NCI-H446 (cell line): ENCODE measurements at places on chromosomes 7 and 10.

- no peak for DNase-seq
These were observed 5.4 kb upstream of the PDE1C start for GRCh38 chr7:32075612-32076011.

DNA sequence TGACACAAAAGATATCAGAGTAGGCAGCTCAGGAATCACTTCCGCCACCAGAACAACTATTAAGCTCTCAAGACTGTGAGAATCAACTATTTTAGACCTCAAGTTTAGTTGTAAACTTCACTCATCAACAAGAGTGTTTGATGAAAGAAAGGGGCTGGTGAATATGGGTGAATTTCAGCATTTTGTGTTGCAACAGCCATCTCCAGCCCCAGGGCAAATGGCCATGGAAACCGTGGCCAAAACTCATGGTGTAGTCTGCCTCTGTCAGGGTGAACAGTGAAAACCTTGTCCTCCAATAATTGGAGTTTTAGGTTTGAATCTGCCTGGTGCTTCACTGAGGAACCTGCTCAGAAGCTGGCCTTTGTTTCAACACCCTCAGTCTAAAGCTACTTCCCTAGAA lies 60.0 kb downstream of the POLR1F start:
- DNase-seq, result no peak

DNA sequence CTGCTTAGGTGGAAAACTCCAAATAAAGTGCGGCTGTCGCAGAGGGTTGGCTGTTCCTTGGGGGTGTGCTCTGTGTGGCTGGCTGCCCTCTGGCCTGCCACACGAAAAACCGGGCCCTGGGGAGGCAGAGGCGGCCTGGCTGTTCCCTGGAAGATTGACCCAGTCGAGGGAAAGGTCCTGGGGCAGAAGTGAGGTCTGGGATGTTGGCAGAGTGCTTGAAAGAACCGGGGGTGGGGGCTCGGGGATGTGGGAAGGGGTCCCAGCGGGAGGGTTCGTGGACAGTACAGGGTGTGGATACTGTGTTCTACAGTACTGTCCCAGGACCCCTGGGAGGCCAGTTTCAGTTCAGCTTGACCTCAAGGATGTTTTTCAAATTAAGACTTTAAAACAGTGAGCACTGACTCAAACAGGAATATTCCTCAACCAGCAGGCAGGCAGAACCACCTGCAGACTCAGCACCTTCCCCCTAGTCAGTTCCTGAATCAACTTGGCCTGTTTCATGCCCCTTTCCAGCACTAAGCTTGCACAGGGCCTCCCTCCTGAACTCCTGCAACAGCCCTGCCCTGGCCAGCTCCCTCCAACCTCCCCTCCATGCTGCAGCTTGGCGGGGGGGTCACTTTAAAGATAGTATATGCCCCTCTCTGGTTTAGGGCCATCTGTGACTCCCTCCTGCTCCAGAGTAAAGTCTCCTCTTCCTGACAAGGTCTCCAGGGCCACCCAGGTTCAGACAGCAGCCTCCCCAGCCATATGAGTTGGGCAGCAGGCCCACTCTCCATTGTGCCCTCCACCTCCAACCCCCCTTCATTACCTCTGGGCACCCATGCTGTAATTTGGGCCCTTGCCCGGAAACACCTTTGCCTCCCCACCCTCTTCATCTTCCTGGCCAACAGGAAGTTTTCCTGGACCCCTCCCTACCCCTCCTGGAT lies 3.2 kb upstream of the ATP6V1F start:
- DNase-seq, result no peak

DNA sequence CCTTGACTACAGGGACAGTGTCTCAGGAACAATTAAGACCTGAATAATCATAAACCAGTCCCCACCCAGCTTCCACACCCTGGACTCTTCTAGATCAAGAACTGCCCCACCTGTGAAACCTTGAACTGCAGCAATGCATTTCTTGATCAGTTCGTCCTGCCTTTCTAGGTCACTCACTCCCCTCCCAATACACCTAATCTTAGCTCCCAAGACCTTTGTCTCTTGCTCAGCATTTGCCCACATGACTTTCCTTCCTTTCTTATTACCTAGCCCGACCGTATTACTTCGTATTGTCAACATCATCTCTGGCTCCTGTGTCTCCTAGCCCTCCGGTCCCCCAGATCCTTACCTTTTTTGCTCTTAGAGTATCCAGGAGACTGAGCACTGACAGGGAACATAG lies 5.5 kb upstream of the NAMPT start:
- DNase-seq, result no peak

DNA sequence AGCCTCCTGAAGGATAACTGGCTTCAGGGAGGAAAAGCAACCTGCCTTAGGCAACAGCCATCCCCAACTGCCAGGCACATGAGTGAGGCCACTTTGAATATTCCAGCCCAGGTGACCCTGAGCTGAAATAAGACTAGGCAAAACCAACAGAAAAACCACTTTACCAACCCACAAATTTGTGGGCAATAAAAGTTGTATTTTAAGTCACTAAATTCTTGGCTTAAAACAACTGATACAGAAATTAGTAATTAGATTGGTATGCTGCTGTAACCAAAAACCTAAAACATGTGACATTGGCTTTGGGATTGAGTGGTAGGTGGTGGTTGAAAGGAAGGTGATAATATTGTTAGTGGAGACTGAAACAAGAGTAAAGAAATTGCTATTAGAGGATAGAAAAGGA lies 39.9 kb downstream of the ABCB4 start:
- no peak for DNase-seq

DNA sequence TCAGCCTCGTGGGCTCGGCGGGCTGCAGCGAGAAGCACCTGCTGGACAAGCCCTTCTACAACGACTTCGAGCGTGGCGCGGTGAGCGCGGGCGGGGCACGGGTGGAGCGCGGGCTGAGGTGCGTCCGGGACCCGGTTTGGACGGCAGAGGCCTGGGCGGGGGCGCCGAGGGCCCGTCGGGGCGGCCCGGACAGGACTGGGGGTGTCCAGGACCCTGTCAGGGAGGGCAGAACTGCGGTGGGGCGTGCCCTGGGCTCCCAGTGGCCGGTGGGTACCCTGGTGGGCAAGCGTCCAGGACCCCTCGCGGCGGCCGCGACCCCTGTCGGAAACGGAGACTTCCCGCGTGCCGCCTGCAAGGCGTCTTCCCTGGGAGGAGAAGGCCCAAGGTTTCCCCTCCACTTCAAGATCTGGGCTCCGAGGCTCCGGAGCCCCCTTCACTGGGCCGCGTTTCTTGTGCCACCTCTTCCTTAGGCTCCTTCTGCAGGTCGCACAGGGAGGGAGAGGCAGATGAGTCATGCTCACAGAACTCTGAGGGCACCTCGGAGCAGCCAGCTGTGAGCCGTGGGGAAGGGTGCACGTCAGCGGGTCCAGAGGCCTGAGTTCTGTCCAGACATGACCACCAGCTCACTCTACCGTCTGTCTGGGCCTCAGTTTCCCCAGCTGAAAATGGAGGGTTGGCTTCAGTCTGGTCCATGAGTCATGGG lies 485 bp downstream of the ALOX5 start:
- no peak for DNase-seq

GRCh38 chr10:1056326-1057105 lies at the start of gene WDR37:
TSS of gene WDR37 (plus strand) at chr10:1056385. CDS start at chr10:1072156, 15,771 bp downstream.
- peak; percentile 73 for DNase-seq

DNA sequence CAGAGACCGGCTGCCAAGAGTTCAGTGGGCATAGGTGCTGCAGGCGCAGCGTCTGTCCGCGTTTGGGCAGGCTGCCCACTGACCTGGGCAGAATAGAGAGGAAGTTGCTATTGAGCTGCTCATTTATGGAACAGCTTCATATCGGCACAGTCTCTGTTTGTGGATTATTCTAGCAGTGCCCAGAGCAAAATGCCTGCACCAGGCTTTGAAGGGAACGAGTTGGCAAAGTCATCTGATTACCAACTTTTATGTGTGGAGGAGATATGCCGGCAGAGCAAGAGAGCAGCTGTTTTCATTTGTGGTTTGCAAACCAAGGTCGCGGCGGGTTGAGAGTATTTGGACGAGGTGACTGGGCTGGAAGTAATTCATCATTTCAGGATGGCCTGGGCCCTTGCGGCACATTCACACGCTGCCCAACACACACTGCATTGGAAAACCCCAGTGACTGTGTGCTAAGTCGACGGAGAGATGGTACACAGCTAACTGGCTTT lies 228.5 kb downstream of the TCERG1L start:
- DNase-seq, result no peak

DNA sequence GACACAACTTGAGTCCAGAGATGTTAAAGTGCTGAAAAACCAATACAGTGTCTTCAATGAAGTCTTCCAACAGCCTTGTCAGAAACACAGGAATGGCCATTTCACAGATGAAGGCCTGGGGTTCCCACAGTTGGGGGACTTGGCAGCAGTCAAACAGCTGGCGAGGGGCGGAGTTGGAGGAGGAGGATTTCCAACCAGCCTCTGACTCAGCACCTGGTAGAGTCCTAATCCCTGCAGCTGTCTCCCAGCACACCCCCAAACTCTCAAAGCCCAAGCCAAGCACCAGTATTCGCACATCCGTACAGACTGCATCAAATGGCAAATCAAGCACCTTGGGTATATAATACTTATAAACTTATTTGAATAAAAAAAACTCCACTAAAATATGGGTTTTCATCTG lies 28.0 kb downstream of the CTBP2 start:
- no peak for DNase-seq

DNA sequence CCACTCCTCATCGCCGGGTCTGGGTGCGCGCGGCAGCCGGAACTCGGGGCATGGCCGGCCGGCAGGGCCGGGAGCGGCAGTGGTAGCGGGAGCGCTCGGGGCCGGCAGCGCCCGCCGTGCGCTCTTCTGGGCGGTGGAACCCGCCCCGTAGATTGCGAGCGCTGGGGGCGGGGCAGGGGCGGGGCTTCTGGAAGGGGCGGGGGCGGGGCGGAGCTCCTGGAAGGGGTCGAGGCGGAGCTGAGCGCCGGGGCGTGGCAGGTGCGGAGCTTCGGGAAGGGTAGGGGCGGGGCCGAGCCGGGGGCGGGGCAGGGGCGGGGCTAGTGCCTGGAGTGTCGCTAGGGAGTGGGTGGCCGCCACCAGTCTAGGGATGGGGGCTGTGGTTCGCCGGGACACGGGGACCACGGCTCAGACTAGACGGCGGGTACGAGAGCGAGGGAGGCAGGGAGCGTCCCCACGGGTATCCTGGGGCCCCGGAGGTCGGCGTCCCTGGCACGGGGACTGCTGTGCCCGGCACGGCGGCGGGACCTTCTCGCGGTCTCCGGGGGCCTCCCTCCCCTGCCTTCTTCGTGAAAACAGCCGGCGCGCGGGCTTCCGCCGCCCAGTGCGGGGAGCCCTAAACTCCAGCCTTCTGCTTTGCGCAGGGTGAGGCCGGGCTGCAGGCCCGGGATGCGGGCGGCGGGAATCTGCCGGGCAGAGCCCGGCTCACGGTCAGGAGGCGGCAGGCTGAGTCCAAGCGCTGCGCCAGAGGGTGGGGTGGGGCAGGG lies at the start of gene STK32C:
STK32C (minus strand) TSS at position 128 of the 764 bp plus-strand sequence; CDS start at position 11, 117 bp downstream.
- DNase-seq, result peak; percentile 82

- DNase-seq, result no peak
These were observed 23.7 kb downstream of the ATAD1 start for GRCh38 chr10:87794285-87794684.

- no peak for DNase-seq
These were observed 38.2 kb downstream of the CALML5 start for GRCh38 chr10:5461203-5461588.

DNA sequence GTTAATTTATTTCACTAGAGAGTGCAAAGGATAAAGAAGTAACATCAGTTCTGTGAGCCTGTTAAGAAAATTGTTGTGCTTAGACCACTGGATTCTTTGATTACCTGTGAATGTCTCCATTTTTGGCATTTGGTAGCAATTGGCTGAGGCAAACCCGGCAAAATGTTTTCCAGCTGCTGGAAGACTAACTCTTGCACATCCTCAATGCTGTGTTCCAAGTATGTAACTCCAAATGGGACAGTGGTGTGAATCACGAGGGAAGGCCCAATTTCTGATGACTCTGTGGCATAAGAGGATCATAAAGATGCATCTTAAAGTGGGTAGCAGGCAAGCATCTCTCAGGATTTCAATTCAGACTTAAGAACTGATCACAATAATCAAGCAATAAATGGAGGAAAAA lies 268.8 kb downstream of the RNLS start:
- no peak for DNase-seq

GRCh38 chr7:107854454-107854853 lies 36.5 kb upstream of the DLD start:
- no peak for DNase-seq

DNA sequence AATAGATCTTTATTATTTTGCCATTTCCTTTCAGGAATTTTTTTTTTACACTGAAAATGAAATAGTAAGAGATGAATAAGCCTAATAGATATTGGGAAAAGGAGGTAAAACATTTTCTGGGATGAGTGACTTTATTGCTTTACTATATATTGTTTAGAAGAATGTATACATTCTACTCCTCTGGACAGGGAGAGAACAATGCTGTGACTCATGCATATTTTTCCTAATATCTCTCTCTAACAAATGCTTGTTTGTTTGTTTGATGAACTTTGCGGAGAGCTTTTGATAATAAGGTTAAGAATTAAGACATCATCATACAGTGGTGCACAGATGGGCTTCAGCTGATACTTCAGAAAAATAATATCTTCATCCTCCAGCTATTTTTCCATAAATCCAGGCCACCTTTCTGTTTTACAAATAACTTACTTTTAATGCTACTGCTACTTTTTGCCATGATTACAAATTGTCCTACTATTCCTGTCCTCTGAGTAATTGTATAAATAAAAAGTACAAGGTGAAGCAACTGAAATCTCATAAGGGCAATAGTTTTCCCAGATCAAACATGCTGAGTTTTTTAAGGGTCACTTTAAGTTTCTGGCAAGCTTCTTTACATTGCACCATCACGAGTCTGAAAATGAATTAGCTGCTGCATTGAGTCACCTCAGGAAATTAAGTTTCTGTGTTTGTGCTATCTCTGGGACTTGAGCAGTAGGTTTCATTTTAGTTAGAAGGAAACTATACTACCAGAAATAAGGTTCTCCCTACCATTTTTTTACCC lies 207.3 kb upstream of the POT1 start:
- DNase-seq, result no peak

GRCh38 chr7:122040147-122040546 lies 103.9 kb downstream of the AASS start:
- DNase-seq, result no peak

GRCh38 chr7:38927751-38928150 lies 18.8 kb upstream of the VPS41 start:
- no peak for DNase-seq

DNA sequence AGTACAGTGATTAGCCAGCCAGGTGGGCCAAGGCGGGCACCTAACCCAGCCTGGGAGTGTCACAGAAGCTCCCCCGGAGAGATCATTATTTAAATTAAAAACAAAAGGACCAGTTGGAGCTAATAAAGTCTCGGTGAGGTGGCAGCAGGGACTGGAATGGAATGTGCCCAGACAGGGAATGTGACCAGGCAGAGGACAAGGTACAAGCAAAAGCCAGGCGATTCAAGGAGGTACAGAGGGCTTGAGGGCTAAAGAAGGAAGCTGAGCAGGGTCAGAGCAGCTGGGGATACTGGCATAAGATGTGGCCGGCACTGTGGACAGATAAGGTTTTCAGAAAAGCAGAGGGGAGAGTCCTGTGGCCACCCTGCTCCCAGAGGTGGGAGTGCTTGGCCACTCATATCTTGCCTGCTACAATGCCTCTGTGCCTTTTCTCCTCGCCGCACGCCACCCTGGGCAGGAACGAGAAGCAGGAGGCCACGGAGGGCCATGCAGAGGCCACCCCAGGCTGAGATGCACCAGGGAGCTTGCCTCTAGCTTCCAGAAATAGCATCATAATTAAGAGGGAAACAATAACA lies 13.2 kb downstream of the TMEM273 start:
- DNase-seq, result no peak

- DNase-seq, result no peak
These were observed 79.5 kb upstream of the FAM20C start for GRCh38 chr7:112881-113280.

- DNase-seq, result no peak
These were observed 622.0 kb downstream of the TYW1 start for GRCh38 chr7:67618556-67619162.

- DNase-seq, result no peak
These were observed 26.0 kb downstream of the CRHR2 start for GRCh38 chr7:30656006-30656957.
